ENCODE measurements at places on chromosomes 3 and 15.

GRCh38 chr15:74182131-74182530 is 8.6 kb downstream of the ISLR start:
- DNase-seq = no peak

DNA sequence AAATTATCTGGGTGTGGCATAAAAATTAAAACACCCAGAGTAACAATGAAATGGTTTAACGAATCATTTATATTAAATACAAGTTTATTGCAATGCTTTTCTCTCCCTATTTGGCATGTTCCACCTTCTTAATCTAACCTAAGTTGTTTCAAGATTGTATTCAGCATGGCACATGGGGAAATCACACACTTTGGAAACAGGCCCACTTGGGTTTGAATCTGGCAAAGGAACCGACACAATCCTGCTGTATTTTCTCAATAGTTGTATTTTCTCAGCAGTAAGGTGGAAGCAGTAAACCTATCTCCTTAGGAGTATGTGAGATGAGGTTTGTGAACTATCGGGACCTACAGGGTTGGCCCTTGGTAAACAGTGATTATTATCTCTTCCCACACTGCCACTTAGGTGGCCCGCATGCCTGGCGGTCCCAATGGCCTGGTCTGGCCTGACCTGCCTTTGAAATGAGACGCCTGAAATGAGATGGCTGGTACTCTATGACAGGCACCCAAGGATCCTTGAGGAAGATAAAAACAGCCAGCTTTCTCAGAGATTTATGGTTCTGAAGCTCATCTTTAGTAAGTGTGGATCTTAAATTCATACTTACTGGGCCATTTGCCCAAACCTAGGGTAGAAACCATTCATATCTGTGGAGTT is 45.3 kb upstream of the VILL start:
- no peak for DNase-seq

DNA sequence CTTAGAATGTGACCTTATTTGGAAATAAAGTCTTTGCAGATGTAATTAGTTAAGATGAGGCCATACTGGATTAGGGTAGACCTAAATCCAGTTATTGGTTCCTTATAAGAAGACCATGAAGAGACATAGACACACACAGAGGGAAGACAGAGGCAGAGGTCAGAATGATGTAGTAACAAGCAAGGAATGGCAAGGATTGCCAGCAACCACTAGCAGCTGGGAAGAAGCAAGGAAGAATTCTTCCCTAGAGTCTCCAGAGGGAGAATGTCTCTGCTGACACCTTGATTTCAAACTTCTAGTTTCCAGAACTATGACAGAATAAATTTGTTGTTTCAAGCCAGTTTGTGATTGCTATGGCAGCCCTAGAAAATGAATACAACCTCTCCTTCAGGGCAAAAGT is 116.7 kb downstream of the WDR76 start:
- no peak for DNase-seq

- DNase-seq = no peak
Measured at GRCh38 chr15:75731248-75732151, 18.9 kb upstream of the CSPG4 start.

- DNase-seq = no peak
Measured at GRCh38 chr3:172062761-172063160, 23.4 kb downstream of the FNDC3B start.

- no peak for DNase-seq
Measured at GRCh38 chr3:80668100-80668499, 900.3 kb upstream of the ROBO1 start.
